ENCODE measurements at places on chromosomes 2 and 18.

DNA sequence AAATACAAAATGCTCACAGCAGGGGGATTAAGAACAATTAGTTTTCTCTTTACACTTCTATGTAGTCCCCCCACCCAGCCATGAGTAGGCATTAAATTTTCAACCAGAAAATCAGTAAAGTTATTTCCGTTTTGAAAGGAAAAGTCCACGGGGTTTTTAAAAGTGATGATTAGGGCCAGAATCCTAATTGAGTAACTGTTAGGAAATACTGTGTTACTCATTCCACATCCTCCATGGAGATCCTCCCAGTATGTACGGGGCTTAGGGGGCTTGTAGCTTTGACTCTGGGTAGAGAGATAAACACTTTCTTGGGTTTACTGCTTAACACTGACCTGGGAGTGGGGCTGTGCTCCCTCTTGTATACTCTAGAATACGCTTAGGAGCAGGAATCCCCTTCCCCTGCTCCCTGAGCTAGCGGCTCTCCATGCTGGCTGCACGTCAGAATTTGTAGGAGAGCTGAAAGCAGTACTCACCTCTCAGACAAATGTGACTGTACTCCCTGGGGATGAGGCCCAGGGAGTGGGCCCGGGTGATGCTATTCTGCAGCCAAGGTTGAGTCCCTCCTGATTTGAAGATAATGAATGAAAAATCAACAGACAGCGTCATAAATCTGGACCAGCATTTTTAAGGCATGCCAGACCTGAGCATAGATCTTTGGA lies 100.5 kb downstream of the SLC4A3 start:
- no peak for DNase-seq

GRCh38 chr2:145383961-145384360 lies 864.0 kb upstream of the ZEB2 start:
- DNase-seq = no peak

- no peak for DNase-seq
Observed at GRCh38 chr18:58113337-58113736, 69.3 kb downstream of the NEDD4L start.

- DNase-seq = no peak
Observed at GRCh38 chr2:232190796-232191195, 187.8 kb upstream of the ALPP start.

GRCh38 chr2:8455236-8456150 lies 226.4 kb upstream of the ID2 start:
- no peak for DNase-seq

DNA sequence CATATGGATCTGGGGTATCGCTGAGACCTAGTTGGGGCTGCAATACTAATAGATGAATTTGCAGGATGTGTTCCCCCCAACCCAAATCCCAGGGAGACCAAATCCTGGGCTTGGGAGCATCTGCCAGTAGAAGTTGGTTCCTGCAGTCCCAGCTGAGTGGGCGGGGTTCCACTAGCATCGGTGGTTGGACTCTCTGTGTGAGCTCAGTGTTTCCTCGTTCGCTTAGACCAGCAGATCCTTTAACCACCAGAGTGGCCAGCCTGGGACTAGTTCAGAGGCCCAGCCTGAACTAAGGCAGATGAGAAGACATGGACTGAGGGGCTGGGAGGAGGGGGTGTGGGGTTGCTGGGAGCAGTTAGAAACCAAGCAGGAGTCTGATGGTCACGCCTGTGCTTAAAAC lies 40.7 kb downstream of the PCARE start:
- no peak for DNase-seq

- no peak for DNase-seq
Observed at GRCh38 chr2:144211826-144212225, 308.1 kb downstream of the ZEB2 start.

- no peak for DNase-seq
Observed at GRCh38 chr2:240905176-240905781, 857 bp upstream of the CROCC2 start.

- DNase-seq = no peak
Observed at GRCh38 chr2:183269956-183270355, 145.7 kb downstream of the NUP35 start.

GRCh38 chr2:238449241-238449640 lies 22.5 kb downstream of the ASB1 start:
- no peak for DNase-seq

DNA sequence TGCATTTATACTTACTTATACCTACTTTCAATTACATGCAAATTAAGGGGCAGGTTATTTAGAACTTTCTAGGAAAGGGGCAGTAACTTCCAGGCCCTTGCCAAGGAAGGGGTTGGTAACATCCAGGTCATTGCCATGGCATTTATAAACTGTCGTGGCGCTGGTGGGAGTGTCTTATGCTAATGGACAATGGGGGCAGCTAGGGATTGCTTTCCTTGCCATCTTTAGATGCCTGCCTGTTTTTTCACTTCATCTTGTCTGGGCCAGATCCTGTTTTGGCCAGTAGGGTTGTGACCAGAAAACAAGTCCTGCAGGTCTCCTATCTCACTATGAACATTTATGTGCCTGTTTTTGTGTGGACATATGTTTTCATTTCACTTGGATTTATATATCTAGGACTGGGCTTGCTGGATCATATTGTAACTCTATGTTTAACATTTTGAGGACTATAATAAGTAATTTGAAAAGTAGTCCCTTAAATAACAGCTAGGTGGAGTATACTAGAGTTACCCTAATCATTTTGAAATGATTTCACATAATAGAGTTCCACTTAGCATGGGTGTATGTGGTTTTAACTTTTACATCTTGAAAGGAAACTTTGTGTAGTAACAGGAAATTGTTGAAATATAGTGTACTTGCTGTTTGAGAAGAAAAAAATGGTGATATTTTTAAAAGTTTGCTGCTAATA lies 56.1 kb downstream of the LCLAT1 start:
- no peak for DNase-seq

DNA sequence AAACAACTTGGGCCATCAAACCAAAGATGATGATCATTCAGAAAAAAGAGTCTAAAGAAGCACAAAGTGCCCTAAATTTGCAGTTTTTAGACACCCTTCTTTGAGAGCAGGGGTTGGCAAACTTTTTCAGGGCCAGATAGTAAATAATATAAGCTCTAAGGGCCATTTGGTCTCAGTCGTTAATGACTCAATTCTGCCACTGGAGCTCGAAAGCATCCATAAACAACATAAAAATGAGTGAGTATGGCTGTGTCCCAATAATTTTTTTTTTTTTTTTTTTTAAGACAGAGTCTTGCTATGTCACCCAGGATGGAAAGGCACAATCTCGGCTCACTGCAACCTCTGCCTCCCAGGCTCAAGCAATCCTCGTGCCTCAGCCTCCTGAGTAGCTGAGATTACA lies 152.3 kb downstream of the DTNB start:
- no peak for DNase-seq

DNA sequence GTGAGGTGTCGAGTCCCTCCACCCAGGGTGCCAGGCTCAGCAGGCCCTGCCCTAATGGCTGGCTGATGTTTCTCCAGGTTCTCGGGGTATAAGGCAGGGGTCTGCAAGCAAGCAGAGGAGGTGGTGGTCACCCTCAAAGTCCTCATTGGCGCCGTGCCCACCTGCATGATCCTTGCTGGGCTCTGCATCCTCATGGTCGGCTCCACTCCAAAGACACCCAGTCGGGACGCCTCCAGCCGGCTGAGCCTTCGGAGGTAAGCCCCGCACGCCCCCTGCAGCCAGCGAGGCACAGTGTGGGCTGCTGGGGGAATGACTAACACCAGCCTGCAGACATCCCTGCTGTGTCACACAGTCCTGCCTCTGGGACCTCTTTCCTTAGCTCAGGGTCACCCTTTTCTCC lies 14.1 kb downstream of the MFSD2B start:
- DNase-seq = no peak

DNA sequence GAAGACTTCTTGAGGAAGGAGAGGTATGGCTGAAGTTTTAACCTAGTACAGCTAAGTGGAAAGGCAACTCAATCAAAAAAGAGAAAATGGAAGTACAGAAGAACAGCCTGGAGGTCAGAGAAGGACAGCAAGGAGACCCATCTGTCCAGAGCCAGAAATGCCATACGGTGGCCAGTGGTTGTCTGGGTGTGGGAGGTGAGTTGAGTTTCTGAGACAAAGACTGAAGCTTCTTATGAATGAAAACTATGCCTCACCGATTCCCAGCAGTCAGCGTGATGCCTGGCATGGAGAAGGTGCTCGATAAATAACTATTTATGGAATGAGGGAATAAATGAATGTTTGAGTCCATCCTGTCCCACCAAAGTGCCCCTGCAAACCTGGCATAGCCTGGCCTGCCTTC lies 98.8 kb downstream of the MRO start:
- DNase-seq = no peak

- no peak for DNase-seq
Observed at GRCh38 chr2:41194230-41194629, 742.3 kb upstream of the SLC8A1 start.

- no peak for DNase-seq
Observed at GRCh38 chr2:173654896-173655265, 300.2 kb downstream of the CDCA7 start.

GRCh38 chr2:72135921-72136320 lies 11.7 kb downstream of the CYP26B1 start:
- no peak for DNase-seq

DNA sequence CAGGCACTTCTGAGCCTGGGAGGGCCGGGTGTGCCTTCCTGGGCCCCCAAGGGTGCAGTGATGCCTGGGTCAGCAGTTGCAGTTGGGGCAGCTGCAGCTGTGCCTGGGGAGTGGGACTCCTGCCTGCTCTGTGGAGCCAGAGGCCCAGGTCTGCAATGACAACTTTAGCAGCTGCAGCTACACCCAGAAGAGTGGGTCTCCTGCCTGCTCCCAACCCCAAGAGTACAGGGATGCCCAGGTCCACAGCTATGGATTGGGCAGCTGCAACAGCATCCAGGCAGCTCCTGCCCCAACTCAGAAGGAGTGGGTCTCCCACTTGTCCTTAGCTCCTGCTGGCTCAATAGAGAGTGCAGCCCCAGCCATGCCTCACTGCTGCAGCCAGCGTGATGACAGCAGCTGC lies 73.0 kb upstream of the ST3GAL5 start:
- DNase-seq = no peak

DNA sequence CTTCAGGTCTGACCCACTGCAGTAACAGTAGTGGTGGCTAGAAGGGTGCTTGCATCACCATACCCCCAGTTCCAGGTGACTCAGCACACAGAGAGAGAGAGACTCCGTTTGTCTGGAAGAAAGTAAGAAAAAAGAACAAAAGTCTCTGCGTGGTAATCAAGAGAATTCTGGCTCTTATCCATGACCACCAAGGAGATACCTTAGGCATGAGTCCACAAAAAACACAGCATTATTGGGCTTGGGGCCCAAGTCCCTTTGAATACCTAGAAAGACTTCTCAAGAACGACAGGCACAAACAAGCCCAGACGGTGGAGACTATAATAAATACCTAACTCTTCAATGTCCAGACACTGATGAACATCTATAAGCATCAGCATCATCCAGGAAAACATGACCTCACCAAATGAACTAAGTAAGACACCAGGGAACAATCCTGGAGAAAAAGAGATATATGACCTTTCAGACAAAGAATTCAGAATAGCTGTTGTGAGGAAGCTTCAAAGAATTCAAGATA lies 21.7 kb upstream of the BAZ2B start:
- no peak for DNase-seq

GRCh38 chr2:104752504-104752903 lies 101.4 kb upstream of the POU3F3 start:
- no peak for DNase-seq

GRCh38 chr2:68799140-68800026 lies 64.8 kb downstream of the ARHGAP25 start:
- DNase-seq = no peak

DNA sequence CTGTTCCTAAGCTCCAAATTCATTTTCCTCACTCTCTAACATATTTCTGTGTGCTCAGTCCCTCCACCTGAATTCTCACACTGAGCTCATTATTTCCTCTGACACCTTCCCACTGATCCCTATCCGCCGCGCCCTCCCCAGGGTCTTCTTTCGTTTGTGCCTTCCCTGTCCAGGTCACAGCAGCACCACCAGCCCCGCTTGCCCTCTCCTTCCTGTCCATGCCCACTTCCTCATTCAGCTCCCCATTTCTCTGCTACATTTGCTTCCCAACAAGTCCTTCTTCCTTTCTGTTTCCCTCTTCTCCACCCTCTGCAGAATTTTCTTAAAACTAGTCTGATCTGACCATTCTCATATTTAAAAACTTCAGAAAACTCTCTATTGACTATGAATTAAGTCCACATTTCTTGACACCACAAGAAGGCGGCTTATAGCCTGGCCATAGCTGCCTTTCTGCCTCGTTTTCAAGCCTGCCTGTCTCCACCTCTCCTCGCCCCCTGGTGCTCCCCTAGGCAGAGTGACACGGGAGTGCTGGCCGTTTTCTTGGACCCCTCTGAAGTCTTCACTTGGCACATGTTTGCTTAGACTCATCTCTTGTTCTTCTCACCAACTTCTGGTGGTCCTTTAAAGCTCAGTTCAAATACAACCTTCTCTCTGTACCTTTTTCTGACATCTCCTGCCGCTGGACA lies 138.7 kb upstream of the BOD1L2 start:
- no peak for DNase-seq

GRCh38 chr2:29700560-29700959 lies 220.8 kb downstream of the ALK start:
- no peak for DNase-seq

DNA sequence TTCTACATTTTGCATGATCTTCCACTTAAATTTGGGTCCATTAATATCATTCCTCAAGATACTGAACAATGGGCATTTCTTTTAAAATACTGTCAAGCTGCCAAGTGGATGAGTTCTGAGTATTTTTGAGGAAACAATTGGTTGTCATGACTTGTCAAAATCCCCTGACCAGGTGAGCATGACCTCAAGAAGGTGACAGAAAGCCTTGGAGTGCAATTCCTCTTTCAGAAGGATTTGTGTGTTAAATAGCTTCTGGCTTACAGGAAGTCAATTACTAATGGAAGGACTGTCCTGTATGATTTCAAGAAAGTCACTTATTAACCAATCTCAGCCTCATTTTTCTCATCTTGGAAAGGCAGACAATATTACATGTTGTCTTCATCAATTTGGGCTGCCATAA lies 460.6 kb downstream of the TSN start:
- DNase-seq = no peak

DNA sequence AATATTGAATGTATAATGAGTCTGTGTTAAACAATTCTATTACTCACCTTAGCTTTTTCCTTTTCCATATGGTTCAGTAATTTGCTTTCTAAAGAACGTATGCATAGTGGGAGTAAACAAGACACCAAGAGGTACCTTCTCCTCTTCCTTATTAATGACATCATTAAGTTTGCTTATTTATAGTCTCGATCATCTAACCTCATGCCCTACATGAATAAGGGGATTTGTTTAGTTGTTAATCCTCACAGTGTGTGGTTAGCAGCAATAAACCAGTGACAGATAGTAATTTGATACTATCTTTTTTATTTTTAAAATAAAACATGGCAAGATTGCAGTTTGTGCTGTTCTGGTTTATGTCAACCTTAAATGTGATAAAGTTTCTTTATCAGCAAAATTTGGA lies 69.7 kb downstream of the COBLL1 start:
- DNase-seq = no peak

All from stimulated activated CD8-positive, alpha-beta memory T cell treated with anti-CD3 and anti-CD28 coated beads, Interleukin-4, amount 100 ng/mL, for 4 hours (primary cell).